Peyer's patch (tissue), 4 donors: ENCODE measurements at places on chromosomes 6 and 20.

GRCh38 chr6:107418118-107418517 lies 41.2 kb downstream of the PDSS2 start:
- no peak for DNase-seq

DNA sequence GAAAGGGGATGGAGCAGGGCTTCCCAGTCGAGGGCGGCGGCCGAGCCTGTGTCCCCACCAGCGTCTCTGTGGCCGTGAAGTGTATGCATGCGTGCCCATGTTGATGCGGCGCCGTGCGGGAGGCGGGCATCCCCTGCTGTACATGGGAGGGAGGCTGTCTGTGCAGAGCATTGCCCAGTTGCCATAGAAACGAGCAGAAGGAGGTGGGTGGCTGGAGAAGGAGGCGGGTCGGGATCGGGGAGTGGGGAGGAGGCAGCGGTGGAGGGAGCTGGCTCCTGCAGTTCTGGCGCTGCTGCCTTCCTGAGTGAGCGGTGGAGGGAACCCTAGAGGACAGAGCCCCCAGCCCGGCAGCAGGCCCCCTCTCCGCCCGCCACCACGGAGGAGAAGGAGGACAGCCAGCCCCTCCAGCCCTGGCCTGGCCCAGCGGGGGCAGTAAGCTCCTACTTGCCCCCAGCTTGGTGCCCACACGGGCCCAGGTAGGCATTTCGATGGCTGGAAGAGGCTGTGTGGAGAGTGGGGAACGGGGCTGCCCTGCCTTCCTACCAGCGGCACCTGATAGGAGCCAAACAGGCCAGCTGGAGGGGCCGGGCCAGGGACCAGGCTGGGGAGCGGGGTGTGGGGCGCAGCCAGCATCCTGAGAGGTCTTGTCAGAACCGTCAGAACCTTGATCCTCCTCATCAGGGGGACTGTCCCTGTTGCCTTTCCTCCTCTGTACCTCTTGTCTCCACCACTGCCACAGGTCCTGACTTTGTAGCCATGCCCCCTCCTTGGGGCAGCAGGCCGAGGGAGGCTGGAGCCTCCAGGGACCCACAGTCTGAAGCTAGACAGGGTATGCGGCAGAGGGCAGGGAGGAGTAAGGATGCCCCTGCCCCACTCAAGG lies 41.3 kb downstream of the SPDEF start:
- peak; percentile 37 for DNase-seq

- DNase-seq: no peak
Measured at GRCh38 chr6:8707369-8707768, 272.0 kb upstream of the SLC35B3 start.

- no peak for DNase-seq
Measured at GRCh38 chr20:23658336-23658735, 20.6 kb upstream of the CST3 start.

GRCh38 chr20:39029364-39029763 lies 67.2 kb downstream of the DHX35 start:
- no peak for DNase-seq

- no peak for DNase-seq
Measured at GRCh38 chr6:113356139-113356538, 501.0 kb upstream of the MARCKS start.

DNA sequence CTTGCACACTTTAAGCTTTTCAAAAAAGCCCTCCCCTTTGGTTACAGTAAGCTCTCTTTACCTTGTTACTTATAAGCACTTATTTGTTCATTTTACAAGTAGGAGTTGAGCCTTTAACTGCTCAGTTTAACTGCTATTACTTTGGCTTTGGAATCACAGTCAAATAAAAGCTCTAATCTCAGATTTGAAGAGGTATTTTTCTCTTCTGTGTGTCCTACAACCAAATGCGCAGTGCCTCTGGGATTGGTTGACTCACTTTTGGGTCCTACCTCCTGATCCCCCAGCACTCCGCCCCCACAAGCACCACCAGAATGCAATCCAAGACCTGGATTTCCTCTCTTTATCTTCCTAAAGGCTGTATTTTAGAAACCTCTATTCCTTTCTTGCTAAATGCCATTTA lies 2.5 kb downstream of the NCOA7 start:
- no peak for DNase-seq

DNA sequence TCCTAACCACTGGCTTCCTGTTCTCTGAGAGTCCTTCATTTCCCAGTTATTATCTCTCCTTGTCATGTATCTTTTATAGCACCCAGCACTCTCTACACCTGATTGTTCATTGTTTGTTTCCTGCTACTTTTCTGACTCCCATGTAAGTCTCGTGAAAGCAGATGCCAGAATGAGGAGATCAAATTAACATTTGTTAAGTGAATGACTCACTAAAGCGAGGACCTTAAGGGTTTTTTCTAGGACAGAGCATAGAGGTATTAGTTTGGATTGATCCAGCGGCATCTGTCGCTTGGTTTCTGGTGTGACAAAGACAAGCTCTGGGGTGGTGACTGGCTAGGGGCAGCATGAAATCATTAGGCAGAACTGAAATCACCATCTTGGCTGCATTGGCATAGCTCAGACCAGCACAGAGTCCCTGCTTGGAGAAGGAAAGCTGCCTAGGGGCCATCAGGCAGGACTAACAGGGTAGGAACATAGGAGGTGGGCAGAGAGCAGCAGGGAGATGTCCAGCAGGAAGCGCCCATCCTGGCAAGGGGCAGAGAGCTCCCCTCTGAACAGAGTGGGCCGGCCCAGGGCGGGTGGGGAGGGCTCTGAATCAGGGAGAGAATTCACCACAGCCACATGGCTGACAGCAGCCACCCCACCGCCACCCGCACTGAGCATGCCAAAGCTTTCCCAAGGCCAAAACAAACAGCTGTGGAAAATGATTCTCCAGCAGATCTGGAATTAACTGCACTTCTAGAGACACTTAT lies 97.1 kb upstream of the CEP85L start:
- no peak for DNase-seq

- DNase-seq: no peak
Measured at GRCh38 chr6:36361071-36361470, 24.4 kb upstream of the BNIP5 start.

DNA sequence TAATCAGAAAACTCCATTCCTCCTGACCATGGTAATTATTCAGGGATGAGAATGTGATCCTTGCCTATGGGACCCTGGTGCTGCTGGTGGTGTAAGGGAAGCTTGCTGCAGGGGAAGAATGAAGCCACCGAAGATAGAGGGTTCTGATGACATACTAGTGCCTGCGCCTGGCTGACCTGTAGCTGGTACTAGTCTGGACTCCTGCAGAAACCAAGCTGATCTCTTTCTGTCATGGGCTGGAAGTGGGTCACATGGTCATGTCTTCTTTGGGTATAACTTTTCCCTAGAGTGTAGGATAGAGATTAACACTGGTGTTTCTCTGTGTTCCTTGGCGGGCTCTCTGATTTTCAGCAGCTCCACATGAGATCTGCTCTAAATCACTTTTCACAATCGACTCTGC lies 8.6 kb upstream of the SLC4A11 start:
- DNase-seq: no peak

- DNase-seq: no peak
Measured at GRCh38 chr20:19403549-19403948, 191.1 kb downstream of the SLC24A3 start.

DNA sequence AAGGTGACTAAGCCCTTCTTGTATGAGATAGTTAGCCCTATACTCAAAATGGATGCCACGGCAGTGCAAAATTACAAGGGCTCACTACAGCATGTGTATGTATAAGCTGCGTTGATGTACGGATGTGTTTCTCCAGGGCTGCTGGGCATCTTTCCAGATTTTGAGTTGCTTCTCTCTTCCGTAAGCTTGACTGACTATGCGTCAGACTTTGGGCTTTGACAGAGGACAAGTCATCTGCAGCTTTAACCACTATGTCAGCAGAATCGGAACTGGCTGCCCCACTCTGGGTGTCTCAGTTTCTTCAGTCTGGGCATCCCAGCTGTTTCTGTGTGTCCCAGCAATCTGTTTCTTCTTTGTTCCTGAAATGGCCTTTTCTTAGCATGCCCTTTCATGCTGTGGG lies 241.6 kb downstream of the BTBD3 start:
- no peak for DNase-seq

GRCh38 chr20:54088430-54088829 lies 18.0 kb upstream of the BCAS1 start:
- no peak for DNase-seq

DNA sequence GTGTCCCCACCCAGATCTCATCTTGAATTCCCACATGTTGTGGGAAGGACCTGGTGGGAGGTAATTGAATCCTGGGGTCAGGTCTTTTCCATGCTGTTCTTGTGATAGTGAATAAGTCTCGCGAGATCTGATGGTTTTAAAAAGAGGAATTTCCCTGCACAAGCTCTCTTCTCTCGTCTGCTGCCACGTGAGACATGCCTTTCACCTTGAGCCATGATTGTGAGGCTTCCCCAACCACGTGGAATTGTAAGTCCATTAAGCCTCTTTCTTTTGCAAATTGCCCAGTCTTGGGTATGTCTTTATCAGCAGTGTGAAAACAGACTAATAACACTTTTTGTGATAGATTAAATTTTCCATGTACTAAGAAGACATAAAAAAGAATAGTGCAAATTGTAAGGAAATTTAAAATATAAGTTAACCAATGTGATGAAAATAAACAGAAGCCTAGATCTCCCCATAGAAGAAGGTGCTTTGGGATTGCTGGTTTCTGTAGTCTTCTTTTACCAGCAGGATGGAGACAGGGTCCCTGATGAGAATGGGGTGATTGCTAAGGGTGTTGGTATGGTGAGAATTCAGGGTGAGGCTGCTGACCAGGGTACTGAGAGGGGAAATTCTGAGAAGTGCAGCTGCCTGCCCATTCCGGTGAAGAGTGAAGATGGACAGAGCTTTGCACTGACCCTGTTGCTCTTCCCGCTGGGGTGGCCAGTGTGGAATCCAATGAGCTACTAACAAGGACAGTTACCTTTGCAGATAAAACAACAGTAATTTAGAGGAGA lies 50.7 kb downstream of the BMP2 start:
- no peak for DNase-seq

DNA sequence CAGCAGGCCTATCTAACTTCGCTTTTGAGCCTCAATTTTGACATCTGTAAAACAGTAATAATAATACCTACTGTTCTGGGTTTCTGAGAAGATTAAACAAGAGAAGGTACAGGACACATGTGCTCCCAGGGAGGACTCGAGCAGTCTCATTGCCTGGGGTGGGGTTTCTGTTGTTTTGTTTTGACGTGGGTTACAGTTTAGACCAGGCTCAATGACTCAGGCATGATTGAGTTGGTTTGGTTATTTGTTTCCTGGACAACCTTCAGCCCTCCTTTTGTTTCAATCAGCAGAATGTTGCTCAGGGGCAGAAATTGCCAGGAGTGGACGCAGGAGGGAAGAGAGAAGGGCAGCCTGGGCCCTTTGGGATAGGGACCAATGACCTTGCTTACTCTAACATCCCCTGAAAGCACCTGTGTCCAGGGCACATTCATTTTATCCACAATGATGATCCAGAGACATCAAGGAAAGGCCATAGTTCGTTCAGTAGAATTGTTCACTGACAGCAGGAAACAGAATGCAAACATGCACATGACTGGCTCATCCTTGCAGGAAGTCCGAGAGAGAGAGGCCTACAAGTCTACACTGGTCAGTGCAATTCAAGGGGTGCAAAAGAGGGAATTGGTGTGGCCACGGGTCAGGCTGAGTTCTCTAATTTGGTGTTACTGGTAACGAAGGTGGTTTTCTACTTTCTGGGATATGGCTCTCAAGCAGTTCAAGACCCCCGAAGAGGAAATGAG lies 74.5 kb upstream of the MRPS10 start:
- DNase-seq: no peak

- no peak for DNase-seq
Measured at GRCh38 chr6:126947070-126947469, 171.4 kb upstream of the RSPO3 start.

DNA sequence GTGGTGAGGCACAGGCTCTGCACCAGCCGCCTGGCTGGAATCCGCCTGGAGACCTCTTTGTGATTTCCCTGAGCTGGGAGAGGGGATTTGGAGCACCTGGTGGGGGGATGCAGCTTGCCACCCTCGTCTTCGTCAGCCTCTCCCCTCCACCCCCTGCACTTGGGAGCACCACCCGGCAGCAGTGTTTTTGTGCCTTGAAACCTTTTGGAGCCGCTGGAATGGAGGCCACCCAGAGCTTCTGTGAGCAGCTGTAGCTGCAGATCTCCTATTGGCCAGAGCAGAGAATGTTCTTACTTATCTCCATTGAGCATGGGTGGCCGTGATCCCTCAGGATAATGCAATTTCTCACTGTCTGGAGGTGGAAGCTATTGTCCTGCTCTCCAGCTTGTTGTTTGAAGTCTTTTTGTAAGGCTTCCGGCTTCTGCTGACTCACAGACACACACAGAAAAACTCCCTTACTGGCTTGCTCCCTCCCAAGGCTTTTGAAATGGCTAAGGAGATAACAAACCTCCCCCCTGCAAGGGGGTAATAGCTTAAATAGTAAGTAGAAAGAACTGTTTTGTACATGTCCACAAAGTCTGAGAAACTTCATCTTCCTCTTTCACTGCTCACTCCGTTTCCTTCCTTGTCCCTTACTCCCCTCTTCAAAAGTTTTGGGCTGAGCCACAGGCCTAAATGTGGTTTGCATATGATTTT lies 271.2 kb downstream of the PRL start:
- no peak for DNase-seq

DNA sequence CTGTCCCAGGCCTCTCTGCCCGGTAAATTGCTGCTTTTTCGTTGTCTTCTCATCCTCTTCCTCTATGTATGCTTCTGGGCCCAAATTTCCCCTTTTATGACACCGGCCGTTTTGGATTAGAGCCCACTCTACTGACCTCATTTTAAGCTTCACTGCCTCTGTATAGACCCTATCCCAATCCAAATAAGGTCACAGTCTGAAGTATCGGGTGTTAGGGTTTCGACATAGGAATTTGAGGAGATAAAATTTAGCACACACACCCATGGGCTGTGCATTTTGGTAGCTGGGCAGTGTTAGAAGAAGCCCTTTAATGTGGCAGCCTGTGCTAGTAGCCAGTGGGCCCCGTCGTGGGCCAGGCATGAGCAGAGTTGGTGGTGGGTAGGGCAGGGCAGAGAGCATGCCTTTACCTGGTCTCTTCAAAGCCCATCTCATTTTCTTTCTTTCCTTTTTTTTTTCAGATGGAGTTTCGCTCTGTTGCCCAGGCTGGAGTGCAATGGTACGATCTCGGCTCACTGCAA lies 27.9 kb upstream of the EZR start:
- DNase-seq: no peak

- no peak for DNase-seq
Measured at GRCh38 chr6:52115891-52116604, 28.6 kb upstream of the PKHD1 start.

- no peak for DNase-seq
Measured at GRCh38 chr6:76422511-76423213, 350.2 kb upstream of the IMPG1 start.

GRCh38 chr6:123016431-123017103 lies 20.5 kb downstream of the CLVS2 start:
- DNase-seq: no peak

DNA sequence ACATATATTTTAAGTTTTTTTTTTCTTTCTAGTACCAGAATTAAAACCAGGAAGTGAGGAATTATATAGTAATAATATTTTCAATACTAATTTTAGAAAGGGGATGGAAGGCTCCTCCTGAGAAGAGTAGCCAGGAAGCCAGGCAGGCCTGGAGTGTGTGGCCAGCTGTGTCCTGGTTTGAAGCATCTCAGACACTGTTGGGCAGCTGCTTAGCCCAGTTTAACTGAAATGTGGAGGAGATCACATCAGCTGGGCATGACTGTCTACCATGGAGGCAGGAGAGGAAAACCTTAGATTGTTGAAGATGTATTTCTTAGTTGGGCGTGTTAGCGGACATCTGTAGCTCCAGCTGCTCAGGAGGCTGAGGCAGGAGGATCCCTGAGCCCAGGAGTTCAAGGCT lies 142.2 kb downstream of the ARID1B start:
- no peak for DNase-seq

- no peak for DNase-seq
Measured at GRCh38 chr6:98047164-98047563, 764.1 kb upstream of the MMS22L start.
